Cerebellar cortex (tissue), 1 donor: ENCODE measurements at places on chromosomes 3 and 15.

- DNase-seq: no peak
Measured at GRCh38 chr15:58573270-58573669, 141.5 kb downstream of the LIPC start.

DNA sequence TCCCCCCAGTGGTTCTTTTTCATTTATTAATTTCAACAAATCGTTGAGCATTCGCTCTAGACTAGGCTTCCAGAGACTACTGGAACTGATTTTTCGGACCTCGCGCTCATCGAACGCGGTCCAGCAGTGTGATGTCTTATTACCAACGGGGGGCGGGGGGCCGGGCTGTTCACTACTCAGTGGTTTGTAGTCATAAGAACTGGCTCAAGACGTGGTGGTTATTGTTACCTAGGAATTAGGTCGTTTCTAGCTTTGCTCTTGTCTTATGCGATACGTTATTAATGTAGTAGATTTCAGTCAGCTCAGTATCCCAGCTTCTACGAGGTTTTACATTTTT is 858 bp downstream of the RBM5 start:
- no peak for DNase-seq

DNA sequence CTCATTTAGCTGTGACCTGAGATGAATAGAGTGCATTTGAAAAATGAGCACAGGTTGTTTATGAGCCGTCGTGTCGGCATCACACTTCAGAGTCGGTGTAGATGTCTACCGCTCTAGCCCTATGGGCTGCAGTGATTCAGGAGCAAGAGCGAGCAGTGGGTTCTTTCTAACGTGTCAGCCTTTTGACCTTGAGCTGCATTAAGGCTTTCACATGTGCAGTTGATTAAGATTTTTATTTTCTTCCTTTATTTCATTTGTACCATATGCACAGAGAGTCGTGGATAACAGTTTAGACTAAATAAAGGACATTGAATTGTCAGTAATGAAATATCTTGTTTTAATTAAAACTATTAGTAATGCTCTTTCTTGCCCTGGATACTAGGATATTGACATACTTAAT is 368.2 kb downstream of the PTPRG start:
- DNase-seq: no peak

DNA sequence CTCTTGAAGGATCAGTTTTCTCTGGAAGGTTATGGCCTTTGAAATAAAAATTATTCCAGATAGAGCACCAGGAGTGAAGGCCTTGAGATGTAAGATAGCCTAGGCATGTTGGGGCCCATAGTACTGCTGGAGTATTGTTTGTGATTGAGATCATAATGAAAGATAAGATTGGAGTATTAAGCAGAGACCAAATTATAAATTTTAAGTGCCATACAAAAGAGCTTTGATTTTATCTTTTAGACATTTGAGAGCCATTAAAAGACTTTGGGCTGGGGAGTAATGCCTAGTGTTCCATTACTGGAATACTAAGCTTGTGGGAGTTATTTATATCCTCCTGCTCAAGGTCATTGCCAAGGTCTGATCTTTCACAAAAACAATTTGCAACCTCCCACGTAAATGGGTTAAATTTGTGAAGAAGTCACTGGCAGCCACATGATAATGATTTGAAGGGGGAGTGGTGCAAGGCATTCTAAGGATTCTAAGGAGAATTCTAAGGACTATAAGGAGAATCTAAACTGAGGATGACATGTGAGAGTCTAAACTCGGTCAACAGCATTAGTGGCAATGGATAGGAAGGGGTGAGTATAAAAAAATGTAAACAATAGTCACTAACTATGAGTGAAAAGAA is 12.8 kb downstream of the ELL3 start:
- no peak for DNase-seq

GRCh38 chr15:99442252-99442897 is 123.4 kb upstream of the MEF2A start:
- no peak for DNase-seq

- DNase-seq: no peak
Measured at GRCh38 chr3:31250116-31250777, 282.5 kb upstream of the STT3B start.

- DNase-seq: no peak
Measured at GRCh38 chr15:29094711-29095110, 174.9 kb downstream of the NSMCE3 start.

DNA sequence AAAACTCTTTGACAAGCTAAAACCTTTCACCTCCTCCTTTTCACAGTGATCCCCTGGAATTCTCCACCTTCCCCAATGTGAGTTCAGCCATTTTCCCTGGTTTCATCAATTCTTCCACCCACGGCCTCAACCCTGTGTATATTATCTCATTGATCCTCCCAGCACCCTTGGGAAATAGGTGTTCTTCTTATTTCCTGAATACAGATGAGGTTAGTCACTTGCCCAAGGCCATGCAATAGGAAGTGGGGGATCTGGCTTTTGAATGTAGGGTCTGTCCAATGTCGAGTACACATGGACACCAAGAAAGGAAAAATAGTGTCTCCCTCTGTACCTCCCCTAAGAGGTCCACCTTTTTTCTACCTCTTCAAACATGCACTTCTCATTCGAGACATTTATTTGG is 262.8 kb upstream of the ST8SIA2 start:
- DNase-seq: no peak

DNA sequence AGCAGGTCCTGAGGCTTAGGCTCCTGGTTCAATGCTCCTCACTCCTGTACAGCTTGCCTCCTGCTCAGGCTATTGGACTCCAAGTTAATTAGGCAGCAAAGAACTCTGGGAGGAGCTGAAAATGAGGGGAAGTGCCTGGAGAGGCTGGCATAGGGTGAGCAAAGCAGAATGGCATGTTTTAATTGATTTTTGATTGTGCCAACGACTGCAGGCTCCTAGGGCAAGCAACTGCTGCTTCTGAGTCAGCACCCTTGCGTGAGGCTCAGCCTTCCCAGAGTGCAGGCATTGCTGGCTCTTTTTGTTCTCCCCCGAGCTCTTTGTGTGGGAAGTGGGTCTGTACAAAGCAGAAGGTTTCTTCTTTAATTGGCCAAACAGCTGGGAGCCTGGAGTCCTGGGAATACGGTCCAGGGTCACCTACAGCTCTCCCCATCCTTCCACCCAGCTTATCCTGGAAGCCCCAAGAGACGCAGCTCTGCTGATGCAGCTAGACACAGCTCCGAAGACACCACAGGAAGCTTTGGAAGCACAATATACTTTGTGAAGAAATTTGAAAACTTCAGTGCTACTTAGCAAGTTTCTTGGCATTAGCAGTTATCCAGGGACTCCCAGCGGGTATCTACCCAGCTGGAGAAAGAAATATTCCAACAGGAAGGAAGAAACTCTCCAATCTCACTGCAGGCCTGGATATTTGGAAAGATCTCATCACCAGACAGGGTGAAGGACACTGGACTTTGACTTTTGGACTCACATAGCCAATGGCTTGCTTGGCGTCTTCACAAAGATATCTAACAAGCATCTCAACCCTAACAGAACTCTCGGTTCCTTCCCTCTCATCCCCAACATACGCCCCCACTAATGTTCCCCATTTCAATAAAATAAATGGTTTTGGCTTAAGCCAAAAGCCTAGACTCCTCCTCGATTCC is 76.8 kb downstream of the BDH1 start:
- peak; percentile 86 for DNase-seq

DNA sequence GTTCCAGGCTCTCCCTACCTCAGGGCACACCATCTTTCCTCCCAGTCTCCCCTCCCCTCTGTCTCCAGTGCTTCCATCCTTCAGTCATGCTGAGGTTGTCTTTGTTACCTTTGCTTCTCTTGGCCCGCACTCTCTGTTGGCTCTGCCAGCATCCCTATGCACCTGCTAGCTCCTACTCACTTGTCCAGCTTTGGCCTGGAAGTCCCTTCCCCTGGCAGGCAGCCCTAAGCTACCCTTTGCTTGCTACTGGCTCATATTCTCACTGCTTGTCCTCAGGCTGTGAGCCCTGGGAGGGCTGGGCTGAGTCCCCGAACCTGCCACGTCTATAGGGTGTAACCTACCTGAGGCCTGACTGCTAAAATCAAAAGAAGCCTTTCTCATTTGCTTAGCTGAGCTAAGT is 122.7 kb downstream of the PGPEP1L start:
- peak; percentile 94 for DNase-seq

- DNase-seq: peak; percentile 80
Measured at GRCh38 chr15:40859206-40859851, 14.7 kb downstream of the RHOV start.

GRCh38 chr3:122671553-122671952 is 9.1 kb upstream of the PARP14 start:
- no peak for DNase-seq

- no peak for DNase-seq
Measured at GRCh38 chr15:47035475-47036406, 681.6 kb upstream of the SEMA6D start.
